ENCODE measurements at places on chromosomes 11 and 22.

GRCh38 chr11:71458146-71459070 lies 5.4 kb downstream of the NADSYN1 start:
- DNase-seq: no peak

- DNase-seq: no peak
These were observed 44.4 kb downstream of the ARRB1 start for GRCh38 chr11:75307058-75307457.

GRCh38 chr11:122883646-122883979 lies 1.1 kb downstream of the JHY start:
- DNase-seq: no peak

- DNase-seq: no peak
These were observed 11.4 kb downstream of the OR10D3 start for GRCh38 chr11:124194293-124195188.

GRCh38 chr22:29080106-29080975 lies 7.5 kb downstream of the KREMEN1 start:
- DNase-seq: no peak

DNA sequence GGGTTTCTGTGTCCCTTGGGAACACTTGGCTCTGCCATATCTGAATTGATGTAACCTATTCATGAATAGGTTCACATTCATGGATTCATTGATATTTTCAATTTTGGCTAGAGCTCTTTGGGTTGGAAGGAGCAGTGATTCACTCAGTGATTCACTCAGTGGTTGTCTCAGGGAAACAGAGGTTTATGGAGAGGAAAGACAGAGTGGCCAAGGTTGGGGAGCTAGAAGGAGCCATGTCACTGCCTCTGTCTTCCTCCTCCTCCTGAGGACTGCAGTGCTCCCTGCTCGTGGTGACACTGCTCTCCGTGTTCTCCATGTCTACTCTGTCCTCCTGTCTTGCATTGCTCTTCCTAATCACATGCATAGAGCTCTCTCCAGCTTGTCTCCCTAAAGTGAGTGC lies 17.4 kb downstream of the CEP164 start:
- DNase-seq: no peak

DNA sequence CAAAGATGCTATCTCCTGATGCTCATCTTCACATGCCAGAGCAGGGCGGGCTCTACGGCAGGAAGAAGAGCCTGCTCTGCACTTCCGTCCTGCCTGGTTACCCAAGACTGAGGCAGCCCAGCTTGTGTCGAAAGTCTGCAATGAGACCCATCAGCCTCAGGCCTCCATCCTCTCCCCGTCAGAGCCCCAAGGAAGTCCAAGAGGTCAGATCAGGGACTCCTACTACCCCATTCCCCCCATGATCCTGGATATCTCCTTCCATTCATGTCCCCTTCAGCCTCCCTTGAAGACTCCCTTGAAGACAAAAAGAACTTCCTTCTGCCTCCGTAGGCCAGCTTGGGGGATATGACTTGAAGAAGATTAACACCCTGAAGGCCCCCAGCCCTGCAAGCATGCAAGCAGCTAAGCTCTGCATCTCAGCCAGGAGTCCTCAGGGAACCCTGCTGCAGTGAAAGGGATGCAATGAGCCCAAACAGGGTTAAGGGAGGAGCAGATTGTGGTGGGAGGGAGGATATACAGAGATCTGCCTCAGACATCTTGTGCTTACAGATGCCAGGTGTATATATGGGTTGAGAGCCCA lies 85.6 kb downstream of the TRIM29 start:
- no peak for DNase-seq

- no peak for DNase-seq
These were observed 46.1 kb upstream of the BLID start for GRCh38 chr11:122162095-122162494.
